ENCODE measurements at places on chromosomes 4 and X. TPM values are rescaled to one million over a fixed set of nuclear protein-coding genes. Genes with fewer than 3 reads are reported as not detected.

DNA sequence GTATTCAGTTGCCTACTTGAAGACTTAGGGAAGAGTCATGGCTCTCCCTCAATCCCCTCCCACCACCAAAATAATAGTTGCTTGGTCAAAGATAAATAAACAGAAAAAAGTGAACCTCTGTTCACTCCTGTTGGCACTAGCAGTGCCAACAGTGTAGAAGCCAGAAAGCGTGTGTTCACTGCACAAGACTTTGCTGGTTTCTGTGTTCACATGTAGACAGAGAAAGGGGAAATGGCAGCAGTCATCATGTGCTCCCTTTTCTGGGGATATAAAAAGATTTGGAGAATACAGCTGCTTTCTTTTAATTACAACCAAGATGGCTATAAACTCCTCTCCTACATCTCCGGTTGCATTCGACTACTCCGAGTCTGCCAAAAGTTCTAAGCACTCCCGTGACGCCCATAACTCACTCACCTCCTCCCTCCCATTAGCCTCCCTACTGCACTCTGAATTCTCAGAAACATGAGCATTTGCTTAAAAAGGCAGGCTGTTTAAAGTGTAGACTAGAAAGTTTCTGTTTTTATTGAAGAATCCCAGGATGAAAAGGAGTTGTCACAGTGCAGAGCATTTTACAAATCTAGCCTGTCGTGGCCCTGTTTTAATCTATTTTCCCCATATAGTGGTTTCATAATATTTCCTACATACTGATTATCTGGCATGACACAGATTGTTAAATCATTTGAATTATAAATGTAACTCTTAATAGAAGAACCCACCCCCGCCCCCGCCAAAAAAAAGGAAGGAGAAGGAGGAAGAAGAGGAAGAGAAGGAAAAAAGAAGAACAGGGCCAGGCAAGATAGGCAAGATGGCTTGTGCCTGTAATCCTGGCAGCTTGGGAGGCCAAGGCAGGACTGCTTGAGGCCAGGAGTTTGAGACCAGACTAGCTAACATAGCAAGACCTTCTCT is 16.7 kb downstream of the LGI2 start:
- H3K36me3 ChIP-seq = no peaks in the 10 kb centered on the region
- no peak overlapping the region for H3K4me3 ChIP-seq
- peaks cover 12% of the 10 kb centered on the region for H3K4me1 ChIP-seq
- H3K27me3 ChIP-seq = no peaks in the 10 kb centered on the region
- no peak overlapping the region for H3K27ac ChIP-seq
- no peak for DNase-seq

DNA sequence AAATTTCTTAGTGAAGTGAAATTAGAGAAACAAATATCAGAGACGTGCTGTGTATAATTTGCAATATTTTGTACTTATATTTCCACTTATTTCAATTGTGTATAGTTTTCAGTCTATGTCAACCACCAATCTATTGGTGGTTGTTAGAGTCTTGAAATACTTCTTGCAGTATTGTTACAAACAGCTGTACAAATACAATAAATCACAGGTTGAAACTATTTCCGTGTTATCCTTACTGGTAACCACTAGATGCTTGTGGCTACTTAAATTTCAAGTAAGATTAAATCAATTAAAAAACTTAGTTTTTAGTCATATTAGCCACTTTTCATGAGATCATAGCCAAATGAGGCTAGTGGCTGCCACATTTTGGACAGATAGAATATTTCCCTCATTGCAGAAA is 520.5 kb downstream of the GBA3 start:
- no peaks in the 10 kb centered on the region for H3K27me3 ChIP-seq
- no peak overlapping the region for H3K27ac ChIP-seq
- no peak overlapping the region for H3K4me3 ChIP-seq
- DNase-seq = no peak
- peaks cover 8% of the 10 kb centered on the region for H3K4me1 ChIP-seq

DNA sequence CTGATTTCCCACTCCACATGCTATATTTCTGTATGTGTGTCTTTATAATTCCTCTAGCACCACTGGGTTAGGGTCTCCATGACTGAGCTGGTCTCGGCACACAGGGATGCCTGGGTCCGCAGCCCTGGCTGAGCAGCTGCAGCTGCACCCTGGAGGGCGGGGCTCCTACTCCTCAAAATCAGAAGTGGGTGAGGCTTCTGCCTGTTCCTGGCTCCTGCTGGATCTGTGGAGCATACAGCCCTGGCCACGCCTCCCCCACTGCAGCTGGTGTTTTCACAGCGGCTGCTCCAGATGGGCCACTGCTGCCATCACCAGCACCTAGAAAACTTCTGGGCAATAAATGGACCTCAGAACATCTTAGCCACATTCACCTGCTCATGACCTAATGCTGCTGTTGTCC is 30.9 kb downstream of the SPCS3 start:
- no peak for DNase-seq
- no peaks in the 10 kb centered on the region for H3K27me3 ChIP-seq
- H3K27ac ChIP-seq = no peak overlapping the region
- H3K4me1 ChIP-seq = no peaks in the 10 kb centered on the region
- H3K36me3 ChIP-seq = peaks cover 41% of the 10 kb centered on the region

GRCh38 chrX:23575281-23575680 is 92.0 kb upstream of the PRDX4 start:
- H3K27me3 ChIP-seq = peaks cover 31% of the 10 kb centered on the region
- H3K36me3 ChIP-seq = no peaks in the 10 kb centered on the region
- H3K4me1 ChIP-seq = no peaks in the 10 kb centered on the region
- H3K4me3 ChIP-seq = no peak overlapping the region
- H3K27ac ChIP-seq = no peak overlapping the region
- no peak for DNase-seq

DNA sequence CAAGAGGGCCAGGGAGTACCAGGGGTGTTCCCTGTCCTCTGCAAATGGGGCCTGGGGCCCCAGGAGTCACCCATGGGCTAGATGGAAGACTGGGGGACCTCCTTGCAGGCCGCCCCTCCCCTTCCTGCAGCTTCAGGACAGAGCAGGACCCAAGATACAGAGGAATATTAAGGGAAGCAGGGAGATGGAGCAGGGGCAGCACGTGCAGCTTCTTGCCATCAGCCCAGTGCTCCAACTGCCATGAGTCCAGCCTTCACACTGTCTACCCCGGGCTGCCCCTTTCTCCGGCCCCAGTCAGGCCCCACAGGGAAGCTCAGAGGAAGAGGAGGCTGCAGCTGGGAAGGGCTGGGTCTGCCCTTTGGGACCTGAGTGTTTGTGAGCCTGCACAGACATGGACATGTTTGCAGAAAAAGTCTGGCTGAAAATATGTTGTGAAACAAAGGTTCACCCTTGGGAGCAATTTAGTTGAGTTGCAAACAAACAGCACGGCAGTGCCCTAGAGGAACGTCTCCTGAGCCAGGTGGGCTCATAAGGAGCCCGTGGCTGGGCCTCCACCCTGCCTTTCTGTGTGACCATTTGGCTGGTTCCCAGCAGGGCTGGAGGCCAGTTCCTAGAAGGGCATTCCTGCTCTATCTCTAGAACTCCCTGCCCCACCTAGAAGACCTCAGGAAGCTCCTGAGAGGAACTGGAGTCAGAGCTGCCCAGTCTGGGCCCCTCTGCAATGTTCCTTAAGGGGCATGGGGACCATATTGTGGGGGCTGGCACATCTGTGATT is 8.9 kb downstream of the FATE1 start:
- H3K27ac ChIP-seq = no peak overlapping the region
- H3K36me3 ChIP-seq = no peaks in the 10 kb centered on the region
- no peaks in the 10 kb centered on the region for H3K4me1 ChIP-seq
- no peak for DNase-seq

- no peaks in the 10 kb centered on the region for H3K36me3 ChIP-seq
- DNase-seq = no peak
- H3K4me3 ChIP-seq = peak overlapping the region; percentile 87
- H3K27me3 ChIP-seq = peaks cover 46% of the 10 kb centered on the region
Measured at GRCh38 chr4:94758141-94758699, 465 bp downstream of the BMPR1B start.

DNA sequence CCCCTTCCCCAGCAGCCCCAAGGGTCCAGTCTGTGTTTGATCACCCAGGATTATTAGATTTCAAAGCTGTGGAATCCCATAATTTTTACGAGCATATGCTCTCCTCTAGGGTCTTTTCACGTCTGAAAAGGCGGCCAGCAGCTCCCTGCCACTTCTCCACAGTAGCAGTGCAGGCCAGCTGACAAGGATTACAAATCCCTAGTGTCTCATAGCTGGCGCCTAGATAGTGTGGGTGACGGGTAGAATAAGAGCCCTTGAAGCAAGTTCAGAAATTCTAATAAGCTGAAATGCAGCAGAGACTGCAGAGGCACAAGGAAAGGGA is 79.4 kb downstream of the RLIM start:
- peaks cover 24% of the 10 kb centered on the region for H3K4me1 ChIP-seq
- peaks cover 2% of the 10 kb centered on the region for H3K36me3 ChIP-seq
- no peaks in the 10 kb centered on the region for H3K27me3 ChIP-seq
- DNase-seq = no peak
- peak overlapping the region; percentile 88 for H3K4me3 ChIP-seq

DNA sequence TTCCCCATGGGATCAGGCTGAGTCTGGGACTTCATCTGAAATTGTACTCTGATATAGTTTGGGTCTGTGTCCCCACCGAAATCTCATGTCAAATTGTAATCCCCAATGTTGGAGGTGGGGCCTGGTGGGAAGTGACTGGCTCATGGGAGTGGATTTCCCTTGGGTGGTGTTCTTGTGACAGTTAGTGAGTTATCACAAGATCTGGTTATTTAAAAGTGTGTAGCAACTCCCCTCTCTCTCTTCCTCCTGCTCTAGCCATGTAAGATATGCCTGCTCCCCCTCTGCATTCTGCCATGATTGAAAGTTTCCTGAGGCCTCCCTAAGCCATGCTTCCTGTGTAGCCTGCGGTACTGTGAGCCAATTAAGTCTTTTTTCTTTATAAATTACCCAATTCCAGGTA is 61.0 kb downstream of the RASGEF1B start:
- no peaks in the 10 kb centered on the region for H3K27me3 ChIP-seq
- H3K4me3 ChIP-seq = no peak overlapping the region
- peak overlapping the region; percentile 30 for H3K27ac ChIP-seq
- no peak for DNase-seq
- H3K4me1 ChIP-seq = peaks cover 7% of the 10 kb centered on the region
- H3K36me3 ChIP-seq = no peaks in the 10 kb centered on the region

DNA sequence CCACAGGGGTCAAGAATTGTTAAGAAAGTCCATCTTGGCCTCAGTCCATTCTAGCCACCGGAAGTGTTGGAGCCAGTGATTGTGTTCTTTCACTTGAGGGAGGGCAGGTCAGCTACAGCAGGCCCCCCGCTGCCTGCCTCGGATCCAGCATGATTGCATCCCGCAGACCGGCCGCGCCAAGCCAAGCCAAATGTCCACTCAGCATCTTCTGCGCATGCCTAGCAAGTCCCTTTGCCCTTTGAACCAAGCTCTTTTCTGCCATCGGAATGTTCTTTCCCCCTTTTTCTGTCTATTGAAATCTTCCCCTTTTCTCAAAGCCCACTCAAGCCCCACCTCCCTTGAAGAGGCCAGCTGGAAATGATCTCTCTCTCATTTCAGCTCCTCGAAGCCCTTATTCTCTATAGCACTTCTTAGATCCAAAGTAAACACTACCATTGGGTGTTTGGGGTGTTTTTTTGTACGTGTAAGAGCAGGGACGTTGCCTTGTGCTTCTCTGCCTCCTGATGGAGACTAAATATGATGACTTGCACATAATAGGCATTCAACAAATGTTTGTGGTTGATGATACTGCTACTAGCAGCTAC is 147.8 kb upstream of the BCOR start:
- peak overlapping the region; percentile 32 for H3K27ac ChIP-seq
- no peaks in the 10 kb centered on the region for H3K27me3 ChIP-seq
- peak; percentile 12 for DNase-seq

DNA sequence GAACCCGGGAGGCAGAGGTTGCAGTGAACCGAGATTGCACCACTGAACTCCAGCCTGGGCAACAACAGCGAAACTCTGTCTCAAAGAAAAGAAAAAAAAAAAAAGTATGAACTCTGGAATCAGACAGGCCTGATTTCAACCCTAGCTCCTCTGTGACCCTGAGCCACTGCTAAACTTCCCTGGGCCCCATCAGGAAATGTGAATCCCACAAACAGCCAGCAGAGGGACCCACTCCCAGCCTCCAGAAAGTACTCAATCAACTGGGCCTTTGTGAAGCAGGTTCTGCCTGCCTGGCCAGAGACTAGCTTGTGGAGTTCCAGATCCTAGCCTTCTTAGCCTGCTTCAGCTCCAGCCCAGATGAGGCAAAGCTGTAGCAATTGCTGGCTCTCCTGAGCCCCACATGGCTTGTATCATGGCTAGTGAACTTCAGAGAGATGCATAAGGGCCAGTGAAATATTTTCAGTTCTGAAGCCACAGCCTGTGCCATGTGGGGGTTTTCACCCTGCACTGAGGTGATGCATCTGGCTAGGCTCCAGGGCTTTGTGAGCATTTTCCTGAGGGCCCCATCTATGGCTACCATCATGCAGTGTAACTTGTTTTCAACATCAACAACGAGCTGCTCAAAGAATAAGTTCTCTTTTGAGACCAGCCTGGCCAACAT is 7.2 kb upstream of the IDS start:
- peak; percentile 43 for DNase-seq
- H3K27ac ChIP-seq = peak overlapping the region; percentile 83
- H3K36me3 ChIP-seq = peaks cover 4% of the 10 kb centered on the region
- no peak overlapping the region for H3K4me3 ChIP-seq
- peaks cover 20% of the 10 kb centered on the region for H3K4me1 ChIP-seq
- peaks cover 9% of the 10 kb centered on the region for H3K27me3 ChIP-seq

DNA sequence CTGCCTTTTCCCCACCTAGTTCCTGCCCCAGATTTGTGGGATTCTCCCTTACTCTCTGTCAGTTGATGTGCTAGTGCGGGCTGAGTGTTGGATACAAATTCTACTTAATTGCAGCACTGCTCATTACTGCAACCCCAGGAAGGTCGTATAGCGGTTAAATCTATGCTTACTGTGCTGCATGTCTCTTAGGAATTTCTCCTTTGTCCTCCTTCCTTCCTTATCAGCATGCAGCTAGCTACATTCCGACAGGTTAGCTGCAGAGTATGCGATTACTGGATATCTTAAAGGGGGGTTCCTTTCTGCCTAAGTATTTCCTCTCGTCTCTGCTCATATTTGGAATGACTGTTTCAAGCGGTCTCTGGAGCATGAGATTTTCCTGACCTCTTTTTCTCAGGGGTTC is 662.8 kb downstream of the TLL1 start:
- no peaks in the 10 kb centered on the region for H3K36me3 ChIP-seq
- no peaks in the 10 kb centered on the region for H3K4me1 ChIP-seq
- no peak overlapping the region for H3K4me3 ChIP-seq
- H3K27me3 ChIP-seq = no peaks in the 10 kb centered on the region

DNA sequence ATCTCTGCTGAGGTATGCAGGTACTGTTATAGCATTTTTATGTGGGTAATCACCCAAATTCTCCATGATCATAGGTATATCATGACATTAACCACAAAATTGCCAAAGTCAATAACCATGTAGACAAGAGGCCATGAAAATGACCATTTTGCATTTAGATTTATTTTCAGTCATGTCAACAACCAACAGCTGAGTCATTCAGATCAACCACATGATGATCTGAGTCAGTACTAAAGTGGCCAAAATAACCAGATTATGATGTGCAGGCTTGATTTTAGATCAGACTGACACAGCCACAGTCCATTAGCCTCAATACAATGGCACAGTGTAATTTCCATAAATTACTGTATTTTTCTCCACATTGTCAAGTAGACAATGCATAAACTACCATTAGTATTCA is 240.5 kb downstream of the GRIA3 start:
- H3K27ac ChIP-seq = no peak overlapping the region
- no peak overlapping the region for H3K4me3 ChIP-seq
- no peaks in the 10 kb centered on the region for H3K4me1 ChIP-seq
- no peaks in the 10 kb centered on the region for H3K27me3 ChIP-seq
- H3K36me3 ChIP-seq = no peaks in the 10 kb centered on the region
- DNase-seq = no peak

- H3K4me3 ChIP-seq = no peak overlapping the region
- DNase-seq = no peak
- H3K36me3 ChIP-seq = no peaks in the 10 kb centered on the region
- H3K27me3 ChIP-seq = no peaks in the 10 kb centered on the region
Measured at GRCh38 chrX:116449156-116449555, 12.8 kb downstream of the SLC6A14 start.

The PHKA2 gene
- total RNA-seq = 24.7 TPM

The TLR8 gene
- not detected for total RNA-seq

All from neural crest cell (in vitro differentiated cells).